ENCODE measurements at places on chromosomes 2 and 18.

- DNase-seq = no peak
Measured at GRCh38 chr2:172704072-172704936, 31.3 kb upstream of the RAPGEF4 start.

GRCh38 chr2:35973737-35974132 lies 381.8 kb upstream of the CRIM1 start:
- DNase-seq = no peak

- no peak for DNase-seq
Measured at GRCh38 chr2:234404957-234405356, 91.9 kb downstream of the ARL4C start.

GRCh38 chr2:28049899-28050298 lies 159.4 kb downstream of the BABAM2 start:
- no peak for DNase-seq

- peak; percentile 27 for DNase-seq
Measured at GRCh38 chr2:53672881-53673522, 94.6 kb upstream of the CHAC2 start.

- DNase-seq = no peak
Measured at GRCh38 chr2:227783404-227784138, 30.1 kb upstream of the CCL20 start.

- no peak for DNase-seq
Measured at GRCh38 chr2:198143793-198144192, 339.4 kb downstream of the PLCL1 start.

DNA sequence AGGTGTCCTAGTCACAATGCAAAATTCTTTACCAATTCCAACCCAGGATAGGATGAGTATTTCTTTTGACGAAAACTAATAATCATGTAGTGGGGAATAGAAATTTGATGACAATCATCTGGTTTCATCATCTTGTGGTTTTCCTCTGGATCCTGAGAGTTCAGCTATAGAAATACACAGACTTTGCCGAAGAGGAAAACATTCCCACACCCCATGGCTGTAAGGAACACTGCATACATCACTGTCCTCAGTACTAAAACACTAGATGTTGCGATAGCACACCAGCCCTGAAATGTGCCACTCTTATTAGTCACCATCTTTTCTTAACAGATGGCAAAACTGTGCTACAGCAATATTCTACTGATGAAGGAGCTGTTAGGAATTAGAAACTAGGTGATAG lies 29.4 kb downstream of the CERKL start:
- DNase-seq = no peak

DNA sequence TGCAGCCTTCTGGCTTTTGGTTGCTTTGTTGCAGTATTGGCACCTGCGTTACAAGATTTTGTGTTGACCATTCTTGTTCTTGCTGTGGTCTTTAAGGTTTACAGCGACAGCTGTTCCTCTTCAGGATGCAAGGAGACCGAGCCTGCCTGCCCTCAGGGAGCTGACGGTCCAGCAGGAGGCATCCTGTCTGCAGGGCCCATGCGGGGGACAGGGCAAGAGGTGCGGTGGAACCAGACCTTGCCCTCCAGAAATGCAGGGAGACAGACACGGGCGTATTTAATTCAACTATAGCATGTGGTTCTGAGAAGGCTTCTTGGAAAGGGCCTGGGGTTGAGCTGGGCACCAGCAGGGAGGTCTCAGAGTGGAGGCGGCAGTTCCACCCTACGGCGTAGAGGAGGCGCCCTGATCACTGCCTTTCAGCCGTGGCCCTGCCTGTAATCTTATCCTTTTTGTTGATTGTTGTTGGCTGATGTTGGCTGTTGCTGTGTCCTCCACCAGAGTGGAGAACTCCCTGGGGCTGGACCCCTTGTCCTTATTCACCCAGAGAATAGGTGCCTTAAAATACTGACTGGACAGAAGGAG lies 71.7 kb downstream of the HPCAL1 start:
- no peak for DNase-seq

- DNase-seq = no peak
Measured at GRCh38 chr18:58578321-58578720, 50.6 kb downstream of the ALPK2 start.

- DNase-seq = no peak
Measured at GRCh38 chr2:219417374-219417773, 803 bp upstream of the DES start.

DNA sequence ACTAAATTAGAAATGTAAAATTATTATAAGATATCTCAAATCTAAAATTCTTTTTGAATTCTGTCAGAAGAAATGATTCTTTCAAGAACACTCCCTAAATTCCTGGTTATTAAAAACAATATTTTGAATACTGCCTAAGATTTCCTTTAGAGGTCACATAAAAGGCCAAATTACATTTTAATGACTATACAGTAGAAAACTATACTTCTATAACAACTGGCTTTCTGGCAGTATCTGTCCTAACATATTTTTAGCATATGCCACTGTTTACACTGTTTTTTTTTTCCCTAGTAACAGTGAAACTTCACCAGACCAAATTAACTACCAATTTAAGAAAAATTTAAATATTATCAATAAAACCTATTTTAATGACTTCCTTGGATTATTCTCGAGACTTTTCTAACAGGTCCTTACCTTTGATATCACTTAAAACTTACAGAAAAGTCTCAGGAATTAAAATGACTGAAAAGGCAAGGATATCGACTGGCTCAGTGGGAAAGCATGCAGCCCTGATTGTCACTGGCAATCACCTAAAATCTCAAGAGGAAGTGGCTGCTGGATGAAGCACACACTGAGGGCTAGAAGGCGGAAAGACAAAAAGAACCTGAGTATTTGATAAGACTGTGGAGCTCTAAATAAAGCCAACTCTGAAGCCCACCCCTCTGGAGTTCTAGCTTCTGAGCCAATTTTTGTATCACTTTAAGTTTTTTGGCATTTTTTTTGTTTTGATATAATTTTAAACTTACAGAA lies 59.6 kb downstream of the SPIRE1 start:
- DNase-seq = no peak

GRCh38 chr2:106359512-106359911 lies 108.7 kb downstream of the RGPD3 start:
- DNase-seq = no peak

DNA sequence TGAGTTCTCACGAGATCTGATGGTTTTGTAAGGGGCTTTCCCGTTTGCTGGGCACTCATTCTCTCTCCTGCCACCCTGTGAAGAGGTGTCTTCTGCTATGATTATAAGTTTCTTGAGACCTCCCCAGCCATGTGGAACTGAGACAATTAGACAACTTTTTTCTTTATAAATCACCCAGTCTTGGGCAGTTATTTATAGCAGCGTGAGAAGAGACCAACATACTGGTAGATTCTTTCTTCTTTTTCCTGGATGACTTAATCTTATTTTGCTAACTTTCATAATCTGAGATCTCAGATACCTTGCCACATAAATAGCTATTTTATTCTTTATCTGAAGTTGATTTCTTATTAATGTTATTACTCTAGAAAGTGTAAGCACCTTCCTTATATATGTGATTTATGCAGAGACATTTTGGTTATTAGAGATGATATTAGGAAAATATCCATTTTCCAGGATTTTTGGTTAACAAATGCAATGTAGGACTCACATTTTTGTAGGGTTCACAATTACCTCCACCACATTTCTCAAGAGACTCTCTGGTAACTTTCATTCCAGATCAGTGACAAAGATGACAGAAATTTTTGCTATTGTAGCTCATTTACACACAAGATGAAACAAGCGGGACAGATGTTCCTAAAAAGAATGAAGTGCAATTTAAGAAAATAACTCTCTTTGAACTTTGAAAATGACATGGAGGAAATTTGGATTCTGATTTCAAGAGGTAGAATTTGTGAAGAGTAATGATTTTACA lies 97.9 kb upstream of the RND3 start:
- DNase-seq = no peak

- DNase-seq = no peak
Measured at GRCh38 chr2:65404988-65405697, 27.3 kb downstream of the SPRED2 start.

DNA sequence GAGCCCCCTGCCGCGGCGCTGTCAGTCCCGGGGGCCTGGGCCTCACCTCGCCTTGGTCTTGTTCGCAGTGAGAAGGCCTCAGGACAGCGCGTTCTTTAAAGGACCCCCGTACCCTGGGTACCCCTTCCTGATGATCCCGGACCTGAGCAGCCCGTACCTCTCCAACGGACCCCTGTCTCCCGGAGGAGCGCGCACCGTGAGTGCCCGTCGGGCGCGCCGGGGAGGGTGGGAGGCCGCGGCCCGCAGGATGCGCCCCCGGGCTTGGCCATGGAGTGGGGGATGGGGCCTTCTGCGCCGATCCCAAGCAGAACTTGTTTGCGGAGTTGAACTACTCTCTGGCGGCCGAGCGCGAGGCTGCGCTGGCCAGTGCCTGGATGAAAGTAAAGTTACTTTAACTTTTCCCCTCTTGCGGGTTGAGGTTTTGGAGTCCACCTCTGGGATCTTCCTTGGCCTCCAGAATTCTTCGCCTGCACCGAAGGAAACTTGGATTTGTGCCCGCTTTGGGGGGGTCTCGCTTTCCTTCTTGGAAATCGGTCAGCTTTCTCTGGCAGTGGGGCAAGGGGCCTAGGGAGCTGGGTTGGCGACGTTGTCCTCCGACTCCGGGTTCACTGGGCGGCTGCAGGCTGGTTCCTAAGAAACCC lies 1.2 kb downstream of the TCF7L1 start:
- no peak for DNase-seq

GRCh38 chr2:220451438-220451837 lies 824.0 kb downstream of the SLC4A3 start:
- no peak for DNase-seq

DNA sequence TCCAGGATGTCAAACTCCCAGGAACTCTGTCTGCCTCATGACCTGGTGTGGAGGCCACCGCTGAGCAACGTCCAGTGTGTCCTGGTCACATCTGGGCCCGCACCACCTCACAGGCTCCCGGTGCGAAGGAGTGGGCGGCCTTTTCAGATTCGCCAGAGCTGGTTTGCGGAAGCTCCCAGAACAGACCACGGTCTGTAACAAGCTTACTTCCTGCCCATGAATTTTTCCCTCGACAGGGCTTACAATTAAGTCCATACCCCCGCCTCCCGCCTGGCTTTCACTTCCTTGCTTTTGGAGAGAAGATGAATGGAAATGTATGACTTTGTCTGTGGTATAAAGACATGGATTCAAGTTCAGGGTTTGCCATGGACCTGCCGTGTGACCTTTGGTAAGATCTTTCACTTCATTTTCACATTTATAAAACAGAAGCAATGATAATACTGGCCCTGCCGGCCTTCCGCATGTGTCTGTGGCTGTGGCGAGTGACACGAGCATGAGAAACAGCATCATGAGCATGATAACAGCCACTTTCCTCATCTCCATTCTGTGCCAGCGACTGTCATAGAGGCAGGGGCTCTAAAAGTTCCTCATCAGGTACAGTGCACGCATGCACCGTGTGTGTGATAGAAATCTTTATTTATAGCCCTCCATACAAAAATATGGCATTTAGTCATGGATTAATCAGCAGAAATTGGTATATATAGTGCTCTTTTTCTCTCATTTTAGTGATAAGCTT lies 31.0 kb upstream of the KCNF1 start:
- no peak for DNase-seq

DNA sequence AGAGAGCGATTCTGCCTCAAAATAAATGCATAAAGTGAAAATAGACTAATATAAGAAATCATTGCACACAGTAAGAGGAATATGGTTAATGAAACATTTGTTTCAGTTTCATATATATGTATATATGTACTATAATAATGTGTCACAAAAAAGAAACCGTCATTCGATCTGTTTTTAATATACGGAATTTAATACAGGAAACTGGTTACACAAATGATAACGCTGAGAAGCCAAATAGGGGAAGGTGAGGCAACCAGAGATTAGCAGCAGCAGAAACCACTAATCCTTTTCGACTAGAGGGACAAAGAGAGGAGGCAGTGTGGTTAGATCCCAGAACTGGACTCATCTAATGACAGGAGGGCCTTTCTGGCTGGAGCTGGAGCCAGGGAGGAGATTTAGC lies 64.2 kb upstream of the GREB1L start:
- DNase-seq = no peak

GRCh38 chr18:59041819-59042815 lies 97.6 kb upstream of the SEC11C start:
- DNase-seq = no peak

DNA sequence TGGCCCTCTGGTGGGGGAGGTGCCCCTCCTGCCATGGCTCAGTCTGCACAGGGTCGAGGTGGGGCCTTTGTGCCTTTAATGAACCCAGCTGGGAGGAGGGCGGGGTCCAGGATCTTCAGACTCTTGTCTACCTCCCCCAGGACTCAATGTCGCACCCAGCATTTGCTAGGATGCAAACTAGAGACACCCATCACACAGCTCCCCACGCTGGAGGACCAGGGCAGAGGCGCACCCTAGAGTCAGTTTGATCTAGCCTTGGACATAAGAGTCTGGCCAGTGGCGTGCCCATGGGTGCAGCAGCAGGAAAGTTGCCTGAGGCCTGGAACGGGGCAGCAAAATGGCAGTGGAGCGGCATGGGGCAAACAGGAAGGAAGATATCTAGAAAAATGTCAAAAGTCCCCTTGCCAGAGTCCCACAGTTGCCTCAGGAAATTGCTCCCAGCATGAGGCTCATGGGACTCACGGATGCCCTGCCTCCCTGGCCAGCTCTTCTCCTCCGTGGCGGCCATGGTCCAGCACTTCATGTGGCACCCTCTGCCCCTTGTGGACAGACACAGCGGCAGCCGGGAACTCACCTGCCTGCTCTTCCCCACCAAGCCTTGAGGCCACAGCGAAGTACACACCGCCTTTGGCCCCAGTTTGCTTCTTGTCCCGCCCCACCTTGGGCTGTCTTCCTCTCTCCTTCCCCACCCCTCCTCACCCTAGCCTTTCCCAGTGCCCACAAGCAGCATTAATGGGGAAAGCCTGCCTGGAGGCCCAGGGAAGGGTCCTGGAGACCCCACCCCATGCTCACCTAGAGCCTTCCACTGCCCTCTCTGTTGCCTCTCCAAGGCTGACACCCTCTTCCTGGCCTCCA lies 17.7 kb downstream of the SH2D6 start:
- DNase-seq = no peak

- no peak for DNase-seq
Measured at GRCh38 chr2:67876176-67876575, 186.6 kb downstream of the C1D start.

- peak; percentile 27 for DNase-seq
Measured at GRCh38 chr2:18651842-18652774, 62.7 kb upstream of the NT5C1B start.

DNA sequence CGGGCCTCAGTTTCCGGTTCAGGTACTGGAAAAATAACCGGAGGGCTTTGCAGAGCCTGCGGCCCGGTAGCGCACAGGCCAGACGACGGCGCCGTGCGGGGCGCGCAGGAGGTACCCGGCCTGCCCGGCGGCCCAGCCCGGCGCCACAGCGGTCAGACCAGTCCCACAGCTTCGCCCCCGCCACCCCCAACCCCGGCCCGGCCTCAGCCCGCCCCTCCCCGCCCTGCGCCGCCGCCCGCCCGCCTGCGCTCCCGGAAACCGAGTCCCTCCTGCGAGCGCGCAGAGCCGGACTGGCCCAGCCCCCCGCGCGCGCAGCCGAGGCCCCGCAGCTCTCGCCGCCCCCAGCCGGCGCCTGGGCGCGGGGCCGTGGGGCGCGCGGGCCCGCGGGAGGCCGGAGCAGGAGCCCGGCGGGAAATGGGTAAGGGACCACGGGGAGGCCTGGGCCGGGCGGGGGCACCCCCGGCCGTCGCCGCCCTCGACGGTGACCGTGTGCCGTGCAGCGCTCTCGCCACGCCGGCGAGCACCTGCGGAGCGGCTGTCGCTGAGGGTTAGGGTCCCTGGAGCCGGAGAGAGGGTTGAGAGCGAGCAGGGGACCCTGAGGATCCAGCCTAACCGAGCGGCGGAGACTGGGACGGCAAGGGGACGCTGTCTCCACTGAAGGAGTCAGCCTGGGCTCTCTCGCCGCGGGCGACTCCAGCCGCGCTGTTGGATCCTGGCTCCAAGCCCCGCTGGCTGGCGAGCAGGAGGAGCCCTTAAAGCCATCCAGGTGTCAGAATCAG lies 16.5 kb upstream of the PSD4 start:
- DNase-seq = no peak

GRCh38 chr2:139353874-139354273 lies 573.7 kb upstream of the NXPH2 start:
- DNase-seq = no peak

All from AG04450 (cell line).